Aorta (tissue), 5 donors: ENCODE measurements at places on chromosomes 2 and 18. TPM values are rescaled to one million over a fixed set of nuclear protein-coding genes. Genes with fewer than 3 reads are reported as not detected.
A peak's percentile ranks its signal among the peaks of the same experiment; 100 is the strongest.

DNA sequence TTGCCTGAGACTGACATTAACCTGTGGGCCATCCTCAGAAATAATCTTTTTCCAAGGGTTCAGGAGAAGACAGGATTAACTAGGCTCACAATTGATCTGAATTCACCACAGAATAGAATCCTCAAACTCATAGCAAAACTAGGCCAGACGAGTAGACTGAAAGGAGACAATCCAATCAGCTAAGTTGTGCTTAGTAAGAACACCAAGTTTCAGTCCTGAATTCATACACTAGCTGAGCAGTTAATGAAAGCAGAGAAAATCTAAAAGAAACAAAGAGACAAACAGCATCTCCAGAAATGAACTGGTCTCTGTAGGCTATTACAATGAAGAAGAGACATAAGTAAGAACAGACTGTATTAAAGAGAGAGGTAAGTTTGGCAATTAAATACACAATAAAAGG lies 89.5 kb downstream of the GORASP2 start:
- no peak for DNase-seq

DNA sequence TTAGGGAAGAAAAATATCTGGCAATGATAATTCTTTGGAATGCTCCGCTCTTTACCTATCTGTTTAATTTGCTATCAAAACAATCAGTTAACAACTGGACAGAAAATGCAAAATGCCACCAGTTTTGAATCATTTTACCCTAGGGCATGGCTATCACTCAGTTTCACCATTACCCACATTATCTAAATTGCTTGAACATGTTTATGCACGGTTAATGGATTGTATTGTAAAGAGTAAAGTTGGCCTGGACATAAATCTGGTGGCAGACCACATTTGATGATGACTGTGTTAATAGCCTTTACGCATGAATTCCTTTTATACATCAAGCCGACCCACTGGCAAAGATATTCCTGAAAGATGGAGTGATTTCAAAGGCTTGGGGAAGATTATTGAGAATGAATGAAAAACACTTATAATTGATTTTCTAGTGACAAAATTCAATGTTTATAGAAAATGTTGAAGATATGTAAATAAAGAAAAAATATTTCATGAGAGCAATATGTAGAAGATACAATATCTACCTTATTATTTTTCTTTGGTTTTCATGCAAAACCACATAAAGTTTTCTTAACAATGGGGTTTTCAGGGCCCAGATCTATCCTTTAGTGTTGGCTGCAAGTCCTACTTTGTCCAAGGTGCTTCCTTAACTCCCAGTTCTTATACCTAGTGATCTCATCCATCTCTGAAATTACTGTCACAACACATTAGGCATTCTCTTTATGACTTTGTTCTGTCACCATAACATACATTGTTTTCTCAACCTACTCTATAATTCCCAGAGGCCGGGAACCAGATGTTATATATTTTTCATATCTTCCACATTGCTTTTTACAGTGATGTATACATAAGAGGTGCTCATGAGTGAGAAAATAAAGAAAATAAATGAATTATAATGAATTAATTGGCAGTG lies 265.1 kb downstream of the RIT2 start:
- DNase-seq: no peak

- peak; percentile 71 for DNase-seq
These were observed 9.2 kb downstream of the DNMT3A start for GRCh38 chr2:25332571-25332970.

DNA sequence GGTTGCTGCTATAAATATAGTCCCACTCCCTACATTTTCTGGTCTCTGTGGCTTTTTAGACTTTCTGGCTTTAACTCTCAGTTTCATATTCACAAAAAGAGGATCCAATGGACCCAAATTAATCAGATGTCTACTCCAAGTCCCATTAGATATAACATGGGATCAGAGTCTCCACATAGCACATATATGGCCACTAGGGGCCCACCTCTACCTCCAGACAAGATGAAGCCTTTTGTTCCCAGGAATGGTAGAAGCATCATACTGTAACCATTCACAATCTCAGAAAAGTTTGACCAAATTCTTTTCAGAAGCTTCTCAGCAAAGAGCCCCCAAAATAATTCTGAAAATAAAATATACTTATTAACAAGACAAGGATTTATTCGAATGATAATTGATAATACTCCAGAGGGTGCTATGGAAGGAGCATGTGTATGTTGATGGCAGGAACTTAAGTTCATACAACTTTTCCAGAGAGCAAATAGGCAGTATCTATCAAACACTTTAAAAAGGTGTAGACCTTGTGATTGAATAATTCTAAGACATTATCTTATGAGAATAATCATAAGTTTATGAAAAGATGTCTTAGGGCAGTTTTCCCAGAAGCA lies 382.3 kb upstream of the CRIM1 start:
- no peak for DNase-seq

DNA sequence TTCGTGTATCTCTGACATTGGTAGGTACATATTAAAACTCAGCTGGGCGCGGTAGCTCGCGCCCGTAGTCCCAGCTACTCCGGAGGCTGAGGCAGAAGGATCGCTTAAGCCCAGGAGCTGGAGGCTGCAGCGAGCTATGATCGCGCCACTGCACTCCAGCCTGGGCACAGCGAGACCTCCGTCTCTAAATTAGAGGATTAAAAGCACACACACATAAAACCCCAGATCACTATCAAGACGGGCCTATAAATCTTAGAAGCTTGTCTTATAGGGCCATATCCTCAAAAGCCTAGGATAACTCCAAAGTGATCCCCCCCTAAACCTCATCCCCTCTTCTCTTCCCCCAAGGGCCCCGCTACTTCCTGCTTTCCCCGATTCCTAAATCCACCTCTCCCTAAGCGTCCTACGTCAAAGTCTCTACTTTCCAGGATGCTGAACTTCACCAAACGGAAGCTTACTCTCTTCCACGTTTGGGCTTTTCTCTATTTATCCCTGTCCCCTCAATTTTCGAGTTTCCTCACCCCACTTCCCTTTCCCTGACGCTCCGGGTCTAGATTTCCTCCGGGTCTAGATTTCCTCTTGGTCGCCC lies 707 bp downstream of the KRCC1 start:
- no peak for DNase-seq

DNA sequence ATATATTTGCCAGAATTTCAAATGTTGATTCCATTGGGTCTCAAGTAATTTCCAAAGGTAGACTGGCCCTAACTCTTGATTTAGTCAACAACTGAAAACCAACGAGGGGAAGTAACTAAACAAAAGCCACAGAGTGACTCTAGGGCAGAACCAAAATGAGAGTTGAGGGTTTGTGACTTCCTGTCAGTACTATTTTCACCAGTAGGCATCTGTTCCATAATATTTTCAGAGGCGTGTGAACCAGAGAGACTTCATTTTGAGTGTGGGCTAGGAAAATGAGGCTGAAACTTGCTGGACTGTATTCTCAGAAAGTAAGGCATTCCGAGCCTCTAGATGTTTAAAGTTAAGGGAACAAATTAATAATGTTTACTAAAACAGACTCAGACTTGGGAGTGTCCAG lies 70.6 kb downstream of the GDF7 start:
- DNase-seq: no peak

GRCh38 chr2:121705390-121705789 lies 31.3 kb downstream of the NIFK start:
- DNase-seq: no peak

CPO gene
- 0.51 TPM for total RNA-seq

- DNase-seq: no peak
These were observed 61.1 kb upstream of the RAPH1 start for GRCh38 chr2:203596183-203596582.

HNRNPA3 gene
- 178 TPM for total RNA-seq

- DNase-seq: no peak
These were observed 40.6 kb downstream of the MOB4 start for GRCh38 chr2:197556456-197556855.

TUBA3E gene
- not detected for total RNA-seq

DNA sequence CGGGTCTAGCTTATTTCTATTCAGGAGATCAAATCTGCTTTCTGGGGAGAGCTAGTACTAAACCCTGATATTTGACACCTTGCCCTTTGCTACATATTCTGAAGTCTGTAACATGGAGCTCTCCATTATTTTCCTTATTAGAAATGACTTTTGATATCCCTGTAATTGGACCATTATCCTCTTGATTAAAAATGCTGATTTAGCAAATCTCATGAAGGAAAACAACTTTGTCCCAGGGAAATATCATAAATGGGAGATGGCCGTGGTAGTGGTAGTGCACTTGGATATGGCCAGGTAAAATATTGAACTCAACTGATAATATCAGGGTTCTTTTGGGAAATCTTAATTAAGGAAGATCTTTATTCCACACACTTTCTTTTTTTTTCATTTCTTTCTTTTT lies 326.5 kb downstream of the RPRM start:
- DNase-seq: no peak

DNA sequence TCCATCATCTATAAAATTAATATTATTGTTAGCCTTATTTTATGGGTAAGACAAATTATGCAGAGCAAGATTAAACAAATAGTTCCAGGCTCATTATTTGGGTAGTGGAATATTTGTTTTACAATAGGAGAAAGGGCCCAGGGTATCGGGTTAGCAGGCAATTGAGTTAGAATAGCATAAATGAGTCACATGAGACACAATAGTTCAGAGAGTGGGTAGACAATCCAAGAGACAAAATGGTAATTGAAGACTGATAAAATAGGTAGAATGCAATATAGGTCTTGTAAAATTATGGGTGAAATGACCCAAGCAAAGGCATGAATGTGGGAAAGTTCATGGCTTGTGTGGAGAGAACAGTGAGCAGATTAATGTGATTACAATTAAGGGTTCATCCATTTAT lies 790.9 kb upstream of the GCFC2 start:
- DNase-seq: no peak

DNA sequence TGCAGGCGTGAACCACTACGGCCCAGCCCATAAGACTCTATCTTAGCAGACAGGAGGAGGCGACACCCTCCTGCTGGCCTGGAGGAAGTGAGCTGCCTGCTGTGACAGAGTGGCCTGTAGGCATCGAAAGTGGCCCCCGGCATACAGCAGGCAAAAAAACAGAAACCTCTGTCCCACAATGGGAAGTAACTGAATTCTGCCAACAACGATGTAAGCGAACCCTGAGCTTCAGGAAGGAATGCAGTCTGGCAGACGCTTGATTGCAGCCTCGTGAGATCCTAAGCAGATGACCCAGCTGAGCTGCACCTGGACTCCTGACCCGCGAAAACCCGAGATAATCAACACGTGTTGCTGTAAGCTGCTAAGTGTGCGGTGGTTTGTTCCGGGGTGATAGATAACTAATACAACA lies 13.6 kb downstream of the MRO start:
- DNase-seq: no peak

- no peak for DNase-seq
These were observed 5.0 kb upstream of the ZSWIM2 start for GRCh38 chr2:186853951-186854350.

DNA sequence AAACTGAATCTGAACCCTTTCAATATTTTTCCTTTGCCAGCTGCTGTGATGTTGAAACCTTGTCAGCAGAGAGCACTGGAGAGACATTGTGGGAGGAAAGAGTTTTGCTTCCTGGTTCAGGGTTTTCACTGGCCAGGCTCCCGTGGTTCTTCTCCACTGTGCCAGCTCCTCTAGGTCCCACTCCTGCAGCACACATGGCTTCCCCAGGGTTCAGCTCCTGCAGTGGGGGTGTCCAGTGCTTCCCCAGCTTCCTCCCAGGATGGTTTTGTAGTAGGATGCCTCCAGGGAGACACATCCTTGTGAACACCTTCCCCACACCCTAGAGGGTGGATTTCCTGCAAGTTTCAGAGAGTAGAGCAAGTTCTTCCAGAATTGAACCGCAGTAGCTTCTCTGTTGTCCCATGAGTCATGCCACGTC lies 24.0 kb upstream of the SULT1C3 start:
- no peak for DNase-seq

UGT1A3 gene
- not detected for total RNA-seq

DNA sequence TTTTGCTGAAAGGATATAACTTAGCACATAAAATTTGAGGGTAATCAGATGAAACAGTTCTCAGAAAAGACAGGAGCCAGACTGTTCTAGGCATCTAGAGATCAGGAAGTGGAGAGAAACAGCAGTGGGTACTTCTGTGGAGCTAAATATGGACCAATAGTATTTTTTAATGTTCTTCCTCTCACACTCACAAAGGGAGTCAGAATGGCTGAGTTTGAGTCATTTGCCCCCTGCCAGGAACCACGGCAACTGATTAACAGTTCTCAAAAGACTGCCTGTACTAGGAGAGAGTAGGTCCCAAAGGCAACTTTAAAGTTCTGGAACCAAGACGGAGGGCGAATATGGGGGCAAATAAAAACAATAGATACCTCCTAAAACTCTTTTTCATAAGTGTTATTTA lies 107.5 kb downstream of the GULP1 start:
- DNase-seq: no peak

DNA sequence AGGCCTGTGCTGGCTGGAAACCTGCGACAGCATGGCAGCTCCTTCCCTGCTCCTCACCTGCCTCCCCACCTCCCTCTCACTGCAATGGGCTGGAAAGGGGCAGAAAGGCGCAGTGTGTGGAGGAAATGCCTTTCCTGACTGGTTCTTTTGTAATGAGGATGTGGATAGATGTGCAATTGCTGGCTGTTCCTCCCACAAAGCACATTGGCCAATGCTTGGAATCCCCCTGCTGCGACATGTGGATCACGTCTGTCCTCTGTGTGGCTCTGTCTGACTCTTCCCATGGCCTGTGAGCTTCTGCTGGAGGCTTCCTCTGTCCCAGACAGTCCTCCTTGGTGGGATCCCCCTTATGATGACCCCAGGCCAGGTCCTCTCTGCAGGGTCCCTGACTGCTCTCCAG lies 172.5 kb downstream of the NCK2 start:
- DNase-seq: no peak

OTOS gene
- not detected for total RNA-seq

DNA sequence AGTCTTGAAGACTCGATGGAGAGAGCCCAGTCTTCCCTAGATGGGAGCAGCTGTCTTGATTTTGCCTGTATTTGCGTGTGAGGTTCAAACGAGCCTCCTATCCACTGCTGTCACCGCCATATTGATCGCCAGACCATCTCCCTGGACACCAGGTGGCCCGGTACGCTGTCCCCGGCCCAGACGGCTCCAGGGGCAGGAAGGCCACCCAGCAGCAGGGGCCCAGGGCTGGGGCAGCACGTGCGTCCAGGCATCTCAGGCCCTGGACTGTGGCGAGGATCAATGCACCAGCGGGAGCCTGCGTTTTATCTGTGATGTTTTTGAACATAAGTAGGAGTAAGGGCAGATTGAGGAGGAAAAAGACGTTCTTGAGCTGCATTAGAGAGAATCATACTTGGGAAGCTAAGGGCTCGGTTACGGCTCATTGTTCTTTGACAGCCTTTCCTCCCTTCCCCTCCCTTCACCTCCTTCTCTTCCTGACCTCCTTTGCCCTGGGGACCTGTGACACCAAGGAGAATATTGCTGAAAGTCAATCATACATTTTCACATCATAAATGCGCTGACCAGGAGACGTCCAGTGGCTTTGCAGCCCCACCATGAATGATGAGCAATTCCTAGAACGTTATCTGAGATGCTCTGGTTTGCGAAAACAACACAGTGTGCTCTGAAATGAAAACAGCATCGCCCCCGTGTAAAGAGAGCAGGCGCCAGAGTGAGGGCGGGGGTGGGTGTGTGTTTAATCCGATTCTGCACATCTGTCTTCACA lies 711.2 kb upstream of the SALL3 start:
- no peak for DNase-seq

VIL1 gene
- 0.65 TPM for total RNA-seq

GRCh38 chr18:59768409-59768808 lies 71.2 kb upstream of the CCBE1 start:
- no peak for DNase-seq

- DNase-seq: no peak
These were observed 58.8 kb downstream of the ARHGEF33 start for GRCh38 chr2:38948387-38948882.

GRCh38 chr2:71498261-71498701 lies 44.9 kb downstream of the DYSF start:
- DNase-seq: no peak

NXPH2 gene
- total RNA-seq: not detected
